GM10248 (cell line): ENCODE measurements at places on chromosomes 4 and X.

DNA sequence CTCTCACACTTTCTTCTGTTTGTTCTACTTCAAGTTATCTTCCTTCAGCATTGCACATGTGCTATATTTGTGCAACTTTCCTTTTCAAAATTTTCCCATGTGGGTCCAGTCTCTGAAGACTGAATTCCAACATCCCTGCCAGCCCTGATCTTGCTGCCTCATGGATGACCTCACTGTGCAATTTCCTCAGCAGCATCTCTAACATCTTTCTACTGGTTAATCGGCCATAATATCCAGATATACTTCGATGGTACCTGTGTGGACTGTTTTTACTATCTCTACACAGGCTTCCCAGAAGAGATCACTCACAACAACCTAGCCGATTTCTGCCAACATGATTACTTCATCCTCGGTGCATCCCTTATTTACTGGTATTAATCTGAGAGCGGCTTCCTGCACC is 41.5 kb downstream of the GPM6A start:
- DNase-seq: no peak

GRCh38 chrX:96763608-96764007 is 79.0 kb downstream of the DIAPH2 start:
- no peak for DNase-seq

- peak; percentile 2 for DNase-seq
Measured at GRCh38 chrX:108699368-108699767, 37.0 kb downstream of the IRS4 start.

GRCh38 chr4:184616633-184617551 is 32.4 kb downstream of the CASP3 start:
- peak; percentile 57 for DNase-seq

DNA sequence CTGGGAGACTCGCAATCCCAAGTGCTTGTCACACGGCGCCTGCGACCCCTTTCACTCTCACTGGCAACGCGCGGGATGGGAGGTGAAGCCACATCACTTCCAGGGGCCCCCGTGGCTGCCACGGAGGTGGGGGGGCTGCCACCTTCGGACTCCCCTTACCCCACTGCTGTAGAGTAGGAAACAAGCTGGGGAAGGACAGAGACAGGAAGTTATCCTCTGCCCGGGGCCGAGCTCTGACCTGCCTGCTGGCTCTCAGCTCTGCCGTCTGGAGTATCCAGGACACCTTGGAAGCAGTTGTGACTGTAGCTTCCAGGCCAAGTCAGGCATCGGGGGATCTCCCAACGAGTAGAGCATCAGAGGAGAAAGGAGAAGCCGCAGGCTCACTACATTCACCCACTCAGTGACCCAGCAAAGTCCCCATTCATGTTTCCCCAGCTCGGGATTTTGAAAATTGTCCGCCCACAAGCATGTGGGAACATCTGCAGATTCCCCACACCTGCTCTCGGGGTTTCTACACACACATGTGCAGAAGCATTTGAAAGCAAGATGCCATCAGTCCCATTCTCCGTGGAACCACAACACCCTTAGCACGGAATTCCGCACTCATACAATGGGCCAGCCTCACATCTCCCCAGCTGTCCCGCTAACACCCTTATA is 10.8 kb downstream of the PDZD4 start:
- no peak for DNase-seq

DNA sequence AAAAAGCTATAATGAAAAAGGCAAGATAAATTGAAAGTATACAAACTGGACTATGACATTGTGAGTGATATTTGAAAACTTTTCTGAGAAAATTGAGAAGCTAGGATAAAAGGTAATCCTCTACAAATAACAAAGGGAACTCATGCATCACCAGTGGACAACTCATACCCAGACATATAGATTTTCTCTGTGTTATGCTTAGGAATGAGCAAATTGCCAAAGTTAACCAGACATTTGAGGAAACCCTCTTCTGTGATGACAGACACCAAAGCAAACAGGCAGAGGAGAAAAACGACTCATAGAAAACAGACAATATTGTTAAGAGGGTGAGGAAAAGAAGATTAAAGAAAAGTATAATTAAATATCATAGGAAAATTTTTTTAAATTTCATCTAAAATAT is 186.5 kb downstream of the MAB21L2 start:
- DNase-seq: no peak

DNA sequence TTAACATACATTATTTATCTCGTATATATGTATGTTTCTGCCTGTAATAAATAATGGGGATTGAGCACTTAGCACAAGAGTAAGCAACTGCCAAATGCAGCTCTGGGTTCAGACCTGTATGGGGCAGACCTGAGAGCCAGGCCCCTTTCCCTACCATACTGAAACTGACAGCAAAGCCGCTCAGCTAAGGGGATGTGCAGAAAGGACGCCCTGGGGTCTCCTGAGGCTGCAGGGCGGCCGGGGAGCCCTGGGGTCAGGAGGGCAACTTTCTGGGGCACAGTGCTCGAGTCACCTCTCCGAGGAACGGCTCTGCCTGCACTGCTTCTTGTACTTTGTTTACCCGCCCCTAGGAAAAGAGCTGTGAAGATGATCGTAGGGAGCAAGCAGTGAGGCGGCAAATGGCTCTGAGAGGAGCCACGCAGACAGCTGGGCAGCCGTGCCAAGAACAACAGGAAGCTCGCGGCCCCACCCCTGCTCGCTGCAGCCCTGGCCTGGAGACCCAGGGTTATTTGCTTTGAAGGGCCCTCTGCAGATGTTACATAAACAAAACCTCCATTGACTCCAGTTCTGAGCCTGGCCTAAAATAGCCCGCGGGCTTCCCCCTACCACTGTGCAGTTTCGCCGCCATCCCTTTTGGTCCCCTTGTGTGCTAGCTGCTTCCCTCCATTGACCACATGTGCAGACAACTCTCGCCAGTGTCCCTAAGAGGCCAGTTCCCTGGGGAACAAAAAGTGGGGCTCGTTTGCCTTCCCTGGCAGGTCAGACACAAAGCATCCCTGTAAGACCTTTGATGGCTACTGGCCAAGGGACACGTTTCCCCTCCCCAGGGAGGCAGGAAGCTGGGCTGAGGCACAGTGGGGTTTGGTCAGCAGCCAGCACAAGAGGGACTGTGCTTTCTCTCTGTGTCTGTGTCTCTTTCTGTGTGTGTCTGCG is 111.3 kb upstream of the LNX1 start:
- peak; percentile 47 for DNase-seq

- DNase-seq: peak; percentile 43
Measured at GRCh38 chr4:73653695-73654106, 33.5 kb upstream of the RASSF6 start.

DNA sequence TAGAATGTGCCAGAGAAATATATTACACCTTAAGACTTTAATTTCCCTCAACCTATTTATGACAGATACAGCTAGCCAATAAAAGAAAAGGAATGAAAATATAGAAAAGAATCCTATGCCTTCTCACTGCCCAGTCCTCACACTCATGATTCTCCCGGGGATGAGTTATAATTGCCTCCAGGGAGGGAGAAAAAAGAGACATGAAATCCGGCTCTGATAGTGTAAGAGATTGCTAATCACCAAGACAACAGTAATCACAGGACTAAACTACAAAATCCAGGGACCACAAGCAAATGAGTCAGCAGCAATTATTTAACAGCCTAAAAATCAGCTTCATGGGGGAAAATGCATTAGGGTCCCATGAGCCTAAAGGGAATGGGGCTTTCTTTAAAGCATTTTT is 95.9 kb upstream of the DUSP21 start:
- DNase-seq: no peak

DNA sequence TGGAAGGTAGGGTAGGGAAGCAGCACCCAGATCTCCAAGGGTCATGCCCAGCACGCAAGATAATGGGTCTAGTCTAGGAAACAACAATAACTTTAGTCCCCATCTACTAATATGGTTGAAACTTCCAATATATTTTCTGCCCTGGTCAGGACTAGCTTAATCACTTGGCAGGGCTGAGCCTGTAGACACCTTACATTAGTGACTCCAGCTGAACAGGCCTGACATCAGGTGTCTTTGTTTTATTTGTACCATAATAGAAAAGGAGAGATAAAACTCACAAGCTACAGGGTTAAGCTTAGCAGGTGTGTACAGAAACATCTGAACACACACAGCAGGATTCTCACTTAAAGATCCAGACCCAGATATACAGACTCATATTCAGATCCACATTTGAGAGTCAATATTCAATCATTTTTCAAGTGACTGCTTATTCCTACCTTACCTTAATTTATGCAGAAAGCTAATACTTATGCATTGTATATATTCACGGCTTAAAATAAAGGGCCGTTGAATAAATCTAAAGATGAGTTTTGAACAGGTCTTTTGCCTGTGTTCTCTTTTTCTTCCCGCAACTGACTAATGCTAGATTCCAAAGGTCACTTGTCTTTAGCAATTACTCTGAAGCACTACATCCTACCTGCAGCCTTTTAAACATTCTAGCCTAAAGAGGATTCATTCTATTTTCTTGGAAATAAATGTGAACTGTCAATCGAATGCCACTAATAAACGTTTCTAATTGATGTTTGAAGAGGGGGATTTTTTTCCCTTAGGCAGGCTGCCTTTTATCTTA is 745.3 kb downstream of the RPA4 start:
- no peak for DNase-seq

GRCh38 chr4:173924561-173924960 is 358.9 kb downstream of the FBXO8 start:
- DNase-seq: no peak

- no peak for DNase-seq
Measured at GRCh38 chr4:111946800-111947199, 198.5 kb upstream of the FAM241A start.

DNA sequence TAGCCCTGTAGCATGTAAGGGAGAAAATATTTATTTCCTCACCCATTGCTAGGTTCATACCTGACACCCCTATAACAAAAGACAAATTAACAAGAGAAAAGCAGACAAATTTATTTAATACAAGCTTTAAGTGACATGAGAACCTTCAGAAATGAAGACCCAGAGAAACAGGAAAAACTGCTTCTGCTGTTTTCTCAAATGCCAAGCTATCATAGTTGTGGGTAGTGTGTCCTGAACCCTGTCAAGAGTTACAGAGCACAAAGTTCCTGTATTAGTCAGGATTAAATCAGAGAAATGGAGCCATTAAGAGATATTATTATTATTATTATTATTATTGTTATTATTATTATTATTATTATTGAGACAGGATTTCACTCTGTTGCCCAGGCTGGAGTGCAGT is 17.5 kb downstream of the CCDC160 start:
- no peak for DNase-seq

- DNase-seq: no peak
Measured at GRCh38 chr4:181823645-181824044, 419.6 kb upstream of the TENM3 start.

- no peak for DNase-seq
Measured at GRCh38 chrX:69320116-69320515, 154.9 kb upstream of the PJA1 start.

DNA sequence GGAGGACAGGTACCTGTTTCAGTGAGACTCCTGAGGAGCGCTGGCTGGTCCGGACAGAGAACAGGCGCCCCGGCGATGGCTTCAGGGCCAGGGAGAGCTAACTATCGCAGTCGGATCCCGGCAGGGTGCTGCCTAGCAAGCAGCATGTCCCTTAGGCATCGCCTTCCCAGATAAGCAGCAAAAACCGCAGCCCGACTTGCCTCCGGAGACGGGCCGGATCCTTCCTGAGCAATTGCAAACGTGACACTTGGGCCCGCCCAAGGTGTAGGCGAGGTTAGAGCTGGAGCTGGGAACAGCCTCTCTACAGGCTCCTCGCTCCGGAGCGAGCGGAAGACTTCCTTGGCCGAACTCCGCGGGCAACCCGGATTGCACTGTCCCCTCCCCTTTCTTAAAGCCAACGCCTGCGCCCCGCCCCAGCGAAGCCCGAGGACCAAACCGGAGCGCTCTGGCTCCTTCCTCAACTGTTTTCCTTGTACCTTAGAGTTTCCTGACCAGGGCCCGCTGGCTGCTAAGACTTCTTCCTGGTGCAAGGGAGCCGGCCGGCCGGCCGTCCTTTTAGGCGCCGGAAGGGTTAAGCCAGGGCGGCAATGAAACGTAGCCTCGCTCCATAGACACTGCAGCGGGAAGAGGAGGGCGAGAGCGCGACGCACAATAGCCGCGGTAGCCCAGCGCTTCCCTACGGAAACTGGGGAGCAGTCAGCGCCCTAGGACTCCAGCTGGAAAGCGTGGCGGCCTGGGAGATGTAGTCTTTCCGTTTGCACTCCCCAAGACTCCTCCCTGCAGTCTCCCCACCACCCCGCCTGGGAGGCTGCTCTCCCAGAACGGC is at the start of gene OPHN1:
OPHN1 (minus strand) TSS at position 341 of the 826 bp plus-strand sequence. CDS start 475 bp downstream, outside the sequence.
- DNase-seq: peak; percentile 5

GRCh38 chr4:177119021-177119471 is 190.6 kb upstream of the NEIL3 start:
- DNase-seq: no peak

DNA sequence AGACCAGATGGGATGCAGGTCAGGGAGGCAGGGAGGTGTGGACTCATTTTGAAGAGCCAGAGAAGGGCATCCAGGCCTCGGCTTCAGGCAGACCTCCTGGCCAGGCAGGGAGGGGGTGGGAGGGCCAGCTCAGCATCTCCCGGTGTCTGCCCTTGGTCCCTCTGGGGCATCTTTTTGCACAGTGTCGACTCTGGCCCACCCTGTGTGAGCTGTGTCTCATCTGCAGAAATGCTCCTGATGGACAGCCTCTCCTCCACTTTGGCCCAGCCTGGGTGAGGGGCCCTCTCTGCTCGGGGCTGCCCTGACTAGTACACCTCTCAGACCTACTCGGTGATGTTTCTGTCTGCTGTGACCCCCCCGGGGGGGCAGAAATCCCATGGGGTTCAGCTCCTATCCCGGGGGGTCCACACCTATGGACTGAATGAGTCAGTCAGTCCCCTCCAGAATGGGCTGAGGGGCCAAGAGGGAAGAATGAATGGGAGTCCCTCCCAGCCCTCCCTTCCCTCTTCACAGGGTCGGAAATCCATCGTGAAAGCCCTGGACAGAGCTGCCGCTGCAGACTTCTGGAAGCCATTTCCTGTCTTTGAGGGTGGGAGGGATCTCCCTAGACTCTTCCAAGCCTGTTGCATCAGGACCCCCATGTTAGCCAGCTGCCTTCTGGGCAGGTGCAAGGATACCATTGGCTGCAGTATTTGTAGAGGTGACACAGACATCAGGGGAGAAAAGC is 196.7 kb upstream of the PSAPL1 start:
- no peak for DNase-seq

DNA sequence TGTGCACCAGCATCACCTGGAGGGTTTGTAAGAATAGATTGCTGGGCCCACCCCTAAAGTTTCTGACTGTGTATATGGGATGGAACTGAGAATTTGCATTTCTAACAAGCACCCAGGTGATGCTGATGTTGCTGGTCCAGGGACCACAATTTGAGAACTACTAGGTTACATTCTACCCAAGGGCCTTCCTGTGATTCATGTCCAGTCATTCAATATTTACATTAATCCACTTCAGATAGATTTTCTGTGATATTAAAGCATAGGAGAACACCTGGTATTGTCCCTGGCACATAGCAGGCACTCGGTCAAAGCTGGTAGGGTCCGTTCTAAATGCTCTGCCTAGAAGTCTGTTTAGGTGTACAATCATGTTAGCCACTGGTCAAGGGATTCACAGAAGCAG is 19.5 kb upstream of the XPNPEP2 start:
- DNase-seq: no peak
